ENCODE measurements at places on chromosomes 6 and 20.

DNA sequence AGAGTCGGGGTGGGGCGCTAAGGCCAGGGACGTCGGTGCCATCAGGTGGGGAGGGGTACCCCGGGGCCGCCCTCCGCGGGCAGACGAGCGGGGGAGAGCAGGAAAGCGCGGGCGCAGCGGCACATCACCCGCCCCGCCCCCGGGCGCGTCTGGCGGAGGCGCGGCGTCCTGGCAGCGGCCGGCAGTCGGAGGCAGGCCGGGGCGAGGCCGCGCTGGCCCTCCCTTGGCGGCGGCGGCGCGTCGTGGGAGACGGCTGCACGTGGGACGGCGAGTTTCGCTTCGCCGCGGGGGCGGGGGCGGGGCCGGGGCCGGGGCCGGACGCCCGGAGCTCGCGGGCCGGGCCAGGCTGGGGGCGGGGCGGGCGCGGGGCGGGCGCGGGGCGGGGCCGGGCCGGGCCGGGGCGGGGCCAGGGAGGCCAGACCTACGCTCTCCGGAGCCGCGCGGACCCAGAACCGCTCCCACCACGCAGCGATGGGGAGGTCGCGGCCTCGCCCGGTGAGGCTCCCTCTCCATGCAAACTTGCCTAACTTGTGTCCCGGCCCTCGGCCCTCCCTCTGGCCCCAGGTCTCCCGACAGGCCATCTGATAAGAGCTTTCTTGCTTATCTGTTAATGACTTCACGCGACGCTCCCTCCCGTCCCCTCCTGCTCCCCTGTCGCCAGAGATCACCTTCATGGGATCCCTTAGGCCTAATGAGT, 12.5 kb downstream of the ITPR3 start:
- peak; percentile 49 for DNase-seq

GRCh38 chr6:10873374-10873773, 8.5 kb downstream of the GCM2 start:
- DNase-seq: no peak

- DNase-seq: no peak
Measured at GRCh38 chr6:41504466-41505121, 41.6 kb upstream of the FOXP4 start.

DNA sequence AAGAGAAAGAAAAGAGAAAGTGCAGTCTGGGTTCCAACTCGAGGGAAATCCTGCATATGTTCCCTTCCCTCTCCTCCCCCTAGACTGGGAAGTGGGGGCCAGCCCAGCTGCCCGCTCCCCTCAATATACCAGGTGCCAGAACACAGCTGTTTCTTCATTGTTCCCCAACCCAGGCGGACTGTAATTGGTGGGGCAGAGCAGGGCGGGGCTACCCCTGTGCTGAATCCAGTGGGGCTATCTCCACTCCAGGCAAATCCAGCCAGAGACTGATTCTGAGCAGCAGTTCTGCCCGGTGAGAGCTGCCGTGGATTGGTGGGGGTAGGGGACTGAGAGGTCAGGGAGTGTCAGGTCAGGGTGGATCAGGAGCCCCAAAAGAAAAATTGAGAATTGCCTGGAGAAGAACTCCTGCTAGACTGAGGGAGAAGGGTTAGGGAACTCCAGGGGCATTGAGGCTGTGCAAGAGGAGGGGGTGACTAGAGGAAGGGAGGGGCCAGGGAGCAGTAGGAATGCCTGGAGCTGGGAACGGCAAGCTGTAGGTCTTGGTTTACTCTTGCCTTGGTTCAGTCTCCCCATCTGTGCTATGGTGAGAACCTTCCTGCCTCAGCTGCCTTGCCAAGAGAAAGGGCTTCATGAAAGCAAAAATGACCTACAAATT, at the start of gene MYMX:
Gene MYMX, plus strand, starts transcription at position 250 of the 655 bp plus-strand sequence. CDS start 546 bp downstream, outside the sequence.
- no peak for DNase-seq

- peak; percentile 92 for DNase-seq
Measured at GRCh38 chr6:37691904-37692806, 5.5 kb downstream of the MDGA1 start.

DNA sequence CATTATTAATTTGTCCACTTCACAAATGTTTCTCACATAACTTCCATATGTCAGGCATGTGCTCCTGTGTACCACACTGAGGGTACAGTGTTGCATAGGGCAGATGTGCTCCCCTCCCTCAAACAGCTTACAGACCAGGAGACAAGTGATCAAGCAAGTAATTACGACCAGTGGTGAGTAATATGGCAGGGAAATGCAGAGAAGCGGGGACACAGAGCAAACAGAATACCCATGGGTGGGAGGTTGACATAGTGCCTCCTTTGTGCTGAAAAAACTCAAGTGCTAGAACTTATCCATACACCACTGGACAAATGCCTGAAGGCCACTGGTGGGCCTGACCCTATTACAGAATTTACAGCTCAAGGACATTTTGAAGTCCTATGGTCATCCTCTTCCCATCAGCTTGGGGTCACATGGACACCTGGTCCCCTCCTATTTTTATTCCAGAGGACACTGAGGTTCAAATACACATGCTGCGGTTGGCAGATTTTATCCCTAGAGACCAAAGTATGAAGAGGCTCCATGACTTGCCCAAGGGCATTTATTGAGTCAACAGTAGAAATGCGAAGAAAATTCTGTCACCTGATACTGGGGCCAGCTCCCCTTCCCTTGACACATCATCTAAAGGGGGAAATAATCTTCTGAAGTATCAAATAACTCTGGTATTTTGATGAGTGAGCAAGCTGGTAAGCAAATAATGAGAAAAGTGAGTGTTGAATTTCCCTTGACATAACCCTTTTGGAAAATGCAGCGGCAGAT, 116.6 kb downstream of the QRSL1 start:
- DNase-seq: no peak

DNA sequence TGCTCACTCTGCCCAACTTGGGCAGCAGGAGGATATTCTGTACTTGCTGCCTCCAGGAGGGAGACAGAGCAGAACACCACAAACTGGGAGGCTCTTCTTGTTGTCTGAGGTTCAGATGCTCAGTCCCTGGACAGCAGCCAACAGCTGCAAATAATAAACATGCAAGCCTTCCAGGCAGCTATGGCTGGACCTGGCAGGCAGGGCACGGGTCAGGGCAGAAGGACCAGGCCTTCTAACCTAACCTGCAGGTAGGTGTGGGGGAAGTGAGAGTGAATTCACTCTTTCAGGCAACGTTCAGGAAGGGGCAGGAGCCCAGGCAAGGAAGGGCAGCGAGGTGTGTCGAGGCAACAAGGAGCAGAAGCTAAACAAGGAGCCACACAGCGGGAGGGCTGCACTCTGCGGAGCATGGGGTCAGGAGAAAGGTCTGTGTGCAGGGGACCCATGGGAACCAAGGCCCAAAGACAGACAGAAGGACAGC, 31.5 kb downstream of the NINL start:
- DNase-seq: no peak

DNA sequence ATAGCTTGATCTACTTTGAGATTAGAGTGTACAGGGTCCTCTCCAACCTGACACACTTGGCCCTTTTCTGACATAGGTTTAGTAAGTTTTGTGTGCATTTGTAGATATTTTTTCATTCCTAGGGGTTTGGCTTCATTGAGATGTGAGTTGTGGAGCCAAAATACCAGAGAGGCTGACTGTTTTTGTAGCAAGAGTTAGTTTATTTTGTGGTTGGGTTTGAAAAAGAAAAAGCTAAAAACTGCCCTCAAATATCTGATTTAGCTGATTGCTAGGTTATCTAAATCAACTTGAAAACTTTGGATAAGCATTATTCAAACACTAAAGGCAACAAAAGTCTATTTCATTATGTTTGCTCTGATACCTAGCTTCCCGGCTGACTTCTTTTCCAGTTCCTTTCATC, 164.7 kb upstream of the CENPW start:
- DNase-seq: no peak

- DNase-seq: no peak
Measured at GRCh38 chr6:11397622-11398450, 139.7 kb upstream of the TMEM170B start.

DNA sequence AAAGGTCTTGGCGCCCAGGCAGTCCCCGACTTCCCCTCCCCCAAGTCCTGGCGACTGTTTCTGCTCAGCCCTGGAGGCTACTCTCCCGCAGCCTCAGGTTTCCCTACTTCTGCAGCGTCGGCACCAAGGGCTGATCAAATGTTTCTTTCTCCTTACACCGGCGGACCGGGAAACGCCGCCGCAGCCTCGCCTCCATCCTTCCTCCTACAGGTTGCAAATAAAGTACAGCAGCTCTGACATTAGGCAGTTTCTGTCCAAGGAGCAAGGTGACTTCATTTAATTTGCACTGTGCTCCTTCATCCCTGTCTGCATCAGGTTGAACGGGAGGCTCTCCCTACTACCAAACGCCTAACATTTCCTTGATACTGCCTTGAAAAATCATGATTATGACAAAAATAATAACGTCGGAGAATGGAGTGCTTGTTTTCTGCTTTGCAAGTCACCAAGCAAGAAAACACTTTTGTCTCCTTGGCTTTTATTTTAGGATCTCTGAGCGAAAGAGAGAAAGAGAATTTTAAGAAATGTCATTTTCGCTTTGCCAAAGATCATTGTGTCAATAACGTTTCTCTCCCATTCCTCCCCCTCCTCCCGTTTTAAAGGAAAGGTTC, 1.0 kb downstream of the CLIC5 start:
- peak; percentile 7 for DNase-seq

DNA sequence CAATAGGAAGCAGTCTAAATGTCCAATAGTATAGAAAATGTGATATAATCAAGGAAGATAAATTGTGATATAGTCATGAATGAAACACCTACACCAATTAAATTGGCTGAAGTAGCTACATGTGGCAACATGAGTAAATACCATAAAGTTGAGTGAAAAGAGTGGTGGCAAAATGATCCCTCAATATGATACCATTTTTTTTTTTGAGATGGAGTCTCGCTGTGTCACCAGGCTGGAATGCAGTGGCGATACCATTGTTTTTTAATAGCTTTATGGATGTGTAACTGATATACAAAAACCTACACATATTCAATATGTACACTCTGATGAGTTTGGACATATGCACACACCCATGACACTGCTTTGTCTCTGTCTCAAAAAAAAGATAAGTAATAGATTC, 20.9 kb upstream of the ILRUN start:
- DNase-seq: no peak

- no peak for DNase-seq
Measured at GRCh38 chr6:1063671-1064355, 248.1 kb upstream of the FOXQ1 start.

DNA sequence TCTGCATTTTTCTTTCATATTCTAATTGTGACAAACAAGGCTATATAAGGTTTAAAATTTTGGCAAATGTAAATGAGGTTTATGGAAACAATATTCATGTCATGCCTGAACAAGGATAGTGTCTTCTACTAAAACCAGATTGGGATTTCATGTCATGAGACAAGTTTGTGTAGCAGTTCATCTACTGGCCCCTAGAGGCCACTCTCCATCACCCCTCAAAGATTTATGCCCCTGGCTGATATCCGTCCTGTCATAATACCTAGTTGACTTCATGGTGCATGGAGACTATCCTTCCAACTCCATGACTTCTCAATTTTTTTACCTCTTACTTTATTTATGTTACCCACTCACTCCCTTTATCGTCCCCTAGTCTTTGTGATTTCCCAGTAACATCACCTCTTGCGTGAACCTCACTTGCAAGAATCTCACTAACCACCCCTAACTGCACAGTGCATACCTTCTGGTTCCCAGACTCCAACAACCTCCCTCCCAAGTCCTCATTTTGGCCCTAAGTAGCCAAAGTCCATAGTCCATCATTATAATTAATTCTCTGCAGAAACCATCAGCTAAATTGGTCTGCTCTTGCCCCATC, 179.8 kb downstream of the TASP1 start:
- peak; percentile 48 for DNase-seq

DNA sequence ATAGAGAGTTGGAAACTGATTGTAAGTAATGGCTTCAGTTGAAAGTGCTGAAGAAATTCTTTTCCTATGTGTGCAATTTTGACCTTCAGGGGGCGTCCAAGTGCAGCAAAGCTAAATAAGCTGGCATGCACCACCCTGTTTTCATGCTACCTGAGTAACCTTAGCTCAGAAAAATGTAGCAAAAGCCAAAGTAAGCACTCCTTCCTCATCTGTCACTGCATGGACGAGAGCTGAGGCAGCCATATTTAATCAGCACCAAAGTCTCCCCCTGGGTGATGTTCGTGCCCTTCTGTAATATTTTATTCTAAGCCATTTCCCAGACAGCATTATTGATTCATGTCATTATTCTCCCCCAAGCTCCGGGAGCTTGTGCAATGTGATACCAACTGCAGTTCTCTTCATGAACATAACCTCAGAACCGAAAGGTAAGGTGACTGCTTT, 123.1 kb downstream of the RPS12 start:
- DNase-seq: peak; percentile 54

GRCh38 chr6:20213271-20213798, 1.1 kb upstream of the MBOAT1 start:
- no peak for DNase-seq

DNA sequence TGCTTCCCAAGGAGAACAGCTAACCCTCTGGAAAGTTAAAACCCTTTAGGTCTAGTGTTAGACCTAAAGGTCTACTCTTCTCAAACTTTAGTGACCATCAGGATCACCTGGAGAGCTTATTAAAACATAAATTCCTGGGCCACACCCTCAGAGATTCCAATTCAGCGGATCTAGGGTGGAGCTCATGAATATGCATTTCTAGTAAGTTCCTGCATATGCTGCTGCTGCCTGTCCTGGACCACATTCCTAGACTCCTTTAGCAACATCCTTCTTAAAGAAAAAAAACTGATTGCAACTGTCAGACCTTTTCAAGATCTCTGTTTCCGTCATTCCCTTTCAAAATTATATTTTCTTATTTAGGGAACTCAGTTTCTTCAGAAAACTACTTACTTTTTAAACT, 31.2 kb downstream of the SNAP25 start:
- no peak for DNase-seq

GRCh38 chr20:36929290-36929689, 22.2 kb downstream of the SAMHD1 start:
- DNase-seq: no peak

GRCh38 chr6:142275236-142276006, 26.4 kb upstream of the ADGRG6 start:
- no peak for DNase-seq

DNA sequence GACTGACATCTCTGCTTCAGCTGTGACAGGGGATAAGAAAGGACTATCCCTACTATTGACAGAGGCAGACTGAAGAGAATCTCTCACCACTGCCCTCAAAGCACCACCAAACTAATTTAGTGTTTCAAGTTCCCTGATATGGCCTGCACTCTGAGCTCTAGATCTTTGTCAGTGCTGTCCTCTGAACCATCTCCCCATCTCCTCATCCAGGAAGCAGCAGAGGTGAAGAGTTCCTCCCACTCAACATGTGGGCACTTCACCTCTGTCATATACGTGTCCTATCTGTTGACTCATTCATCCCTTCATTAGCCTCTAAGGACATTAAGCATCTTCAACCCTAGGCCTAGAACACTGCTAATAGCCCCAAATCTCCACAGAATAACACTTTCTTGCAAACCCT, 14.1 kb downstream of the FAM210B start:
- DNase-seq: no peak

GRCh38 chr6:29791162-29791561, 36.5 kb upstream of the HLA-G start:
- DNase-seq: no peak

- peak; percentile 56 for DNase-seq
Measured at GRCh38 chr6:167827583-167828324, 1.0 kb downstream of the AFDN start.

GRCh38 chr20:24494460-24494920, 25.1 kb downstream of the SYNDIG1 start:
- DNase-seq: no peak
